ENCODE measurements at places on chromosomes 7 and 10.

GRCh38 chr7:157548691-157549303, 212.0 kb downstream of the DNAJB6 start:
- DNase-seq, result no peak

- peak; percentile 9 for DNase-seq
Measured at GRCh38 chr7:151808400-151809145, 68.3 kb downstream of the PRKAG2 start.

DNA sequence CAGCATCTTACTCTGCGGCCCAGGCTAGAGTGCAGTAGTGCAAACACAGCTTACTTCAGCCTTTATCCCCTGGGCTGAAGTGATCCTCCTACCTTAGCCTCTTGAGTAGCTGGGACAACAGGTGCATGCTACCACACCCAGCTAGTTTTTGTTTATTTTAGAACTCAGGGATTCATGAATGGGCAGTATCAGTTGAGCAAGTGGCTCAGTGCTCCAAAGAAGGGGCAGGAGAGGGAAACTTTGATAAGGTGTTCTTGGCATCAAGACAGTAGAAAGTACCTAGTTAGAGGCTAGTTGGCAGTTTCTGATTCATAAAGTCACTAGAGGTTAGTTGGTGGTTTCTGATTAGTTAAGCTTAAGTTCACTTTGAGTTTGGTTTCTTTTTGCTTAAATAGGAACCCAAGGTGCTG, 18.4 kb downstream of the TRIM24 start:
- no peak for DNase-seq

- peak; percentile 63 for DNase-seq
Measured at GRCh38 chr10:30413996-30414576, 19.9 kb upstream of the MAP3K8 start.

DNA sequence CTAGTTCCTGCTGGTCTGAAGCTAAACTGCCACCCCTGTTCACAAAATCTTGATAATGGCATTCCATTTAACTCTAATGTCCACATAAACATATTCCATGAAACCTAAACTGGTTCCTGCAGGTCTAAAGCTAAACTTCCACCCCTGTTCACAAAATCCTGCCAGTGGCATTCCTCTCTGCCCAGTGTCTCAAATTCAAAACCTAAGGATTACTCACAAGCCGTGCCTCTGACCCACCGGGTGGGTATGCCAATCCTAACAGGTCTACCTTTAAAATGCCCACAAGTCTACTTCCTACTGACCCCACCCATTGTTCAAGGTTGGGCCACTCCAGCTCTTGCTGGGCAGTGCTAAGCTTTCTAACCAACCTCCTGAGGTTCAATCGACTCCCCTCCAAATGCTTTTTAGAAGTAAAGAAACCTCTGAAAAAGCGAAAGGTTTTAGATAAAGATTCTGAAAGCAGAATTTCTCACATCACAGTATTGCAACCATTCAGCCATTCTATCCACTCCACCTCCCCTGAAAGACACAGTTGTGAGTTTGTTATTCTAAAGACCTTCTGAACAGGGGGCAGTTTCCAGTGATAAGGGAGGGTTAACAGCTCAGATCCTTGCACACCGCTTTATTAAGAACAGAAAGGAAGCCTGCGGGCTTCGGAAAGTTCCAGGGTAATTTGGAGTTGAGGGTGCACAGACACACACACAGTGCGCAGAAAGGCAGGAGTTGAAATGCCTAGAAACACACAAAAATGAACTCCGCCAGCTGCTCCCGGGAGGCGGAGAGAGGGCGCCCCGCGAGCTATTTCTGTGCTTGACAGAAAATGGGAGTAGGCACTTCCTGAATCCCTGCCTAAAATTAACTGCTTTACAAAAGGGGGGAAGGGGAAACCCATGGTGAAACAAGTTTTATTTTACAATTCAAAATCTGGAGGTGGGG, 87.7 kb downstream of the TNS3 start:
- peak; percentile 63 for DNase-seq

- DNase-seq, result no peak
Measured at GRCh38 chr7:155000795-155001194, 2.1 kb downstream of the PAXIP1 start.

- DNase-seq, result no peak
Measured at GRCh38 chr10:80708808-80709207, 171.1 kb downstream of the SH2D4B start.

- no peak for DNase-seq
Measured at GRCh38 chr7:13069841-13070240, 382.4 kb downstream of the ARL4A start.

GRCh38 chr10:60320666-60321065, 69.0 kb downstream of the ANK3 start:
- no peak for DNase-seq

- DNase-seq, result no peak
Measured at GRCh38 chr7:148849393-148850098, 34.5 kb downstream of the EZH2 start.

GRCh38 chr7:141480953-141481352, 70.3 kb upstream of the AGK start:
- no peak for DNase-seq

DNA sequence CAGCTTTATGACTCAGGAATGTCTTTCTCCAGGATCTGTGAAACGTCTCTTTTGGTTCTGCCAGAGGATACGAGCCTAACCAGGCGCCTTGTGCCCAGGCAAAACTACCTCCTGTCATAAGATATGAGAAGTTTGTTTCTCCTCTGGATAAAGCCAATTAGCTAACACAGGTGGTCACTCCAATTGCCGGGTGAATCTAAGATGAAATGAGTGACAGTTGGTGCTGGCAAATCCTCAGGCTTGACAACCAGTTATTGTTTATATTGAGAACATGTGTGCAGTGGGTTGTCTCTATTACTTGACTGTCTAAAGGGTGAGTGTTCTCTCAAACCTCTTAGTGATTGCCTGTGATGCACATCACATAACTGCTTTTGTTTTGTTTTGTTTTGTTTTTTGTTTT, 449.1 kb downstream of the XPNPEP1 start:
- DNase-seq, result no peak

GRCh38 chr7:115748123-115748738, 282.3 kb downstream of the TFEC start:
- DNase-seq, result peak; percentile 15

DNA sequence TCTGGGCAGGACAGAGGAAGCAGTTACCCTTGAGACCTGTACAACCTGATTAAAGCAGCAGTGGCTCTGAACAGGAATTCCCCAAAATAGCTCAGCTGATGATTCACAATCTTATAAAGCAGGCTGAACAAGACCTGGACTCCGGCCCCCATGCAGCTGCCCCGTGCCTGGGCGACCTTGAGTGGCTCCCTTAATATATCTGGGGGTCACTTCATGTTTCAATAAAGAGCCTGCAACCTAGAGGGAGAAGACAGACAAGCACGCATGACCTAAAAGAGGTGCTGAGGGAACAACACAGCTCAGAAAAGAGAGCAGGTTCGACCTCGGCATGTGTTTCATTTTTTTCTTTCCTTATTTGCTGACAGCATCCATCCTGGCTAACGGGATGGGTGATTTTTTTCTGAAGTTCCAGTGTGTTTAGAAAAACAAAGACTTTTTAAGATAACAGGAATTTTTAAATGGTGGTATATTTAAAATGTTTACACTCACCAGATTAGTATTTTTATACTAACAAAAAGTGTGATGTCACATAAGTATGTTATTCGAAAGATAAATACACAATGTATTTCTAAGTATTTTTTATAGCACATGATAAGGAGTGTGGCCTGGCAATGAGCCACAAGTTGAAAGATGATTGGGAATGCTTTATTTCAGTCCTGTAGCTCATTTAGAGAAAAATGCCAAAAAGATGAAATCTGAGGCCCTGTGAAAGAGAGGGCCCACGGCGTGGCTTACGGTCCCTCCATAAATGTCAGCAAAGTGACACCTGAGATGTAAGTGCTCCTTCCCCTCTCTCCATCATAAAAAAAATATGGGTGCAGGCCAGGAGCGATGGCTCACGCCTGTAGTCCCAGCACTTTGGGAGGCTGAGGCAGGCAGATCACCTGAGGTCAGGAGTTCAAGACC, 161.3 kb downstream of the SLIT1 start:
- peak; percentile 70 for DNase-seq

DNA sequence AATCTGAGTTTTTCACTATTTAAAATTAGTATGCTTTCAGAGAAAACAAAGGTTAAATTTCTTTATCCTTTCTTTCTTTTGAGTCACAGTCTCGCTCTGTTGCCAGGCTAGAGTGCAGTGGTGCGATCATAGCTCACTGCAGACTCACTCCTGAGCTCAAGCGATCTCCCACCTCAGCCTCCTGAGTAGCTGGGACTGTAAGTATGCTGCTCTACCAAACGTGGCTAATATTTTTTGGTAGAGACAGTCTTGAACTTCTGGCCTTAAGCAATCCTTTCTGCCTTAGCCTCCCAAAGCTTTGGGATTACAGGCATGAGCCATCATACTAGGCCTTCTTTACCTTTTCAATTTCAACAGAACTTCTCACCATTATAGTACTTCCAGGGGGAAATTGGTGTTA, 113.7 kb downstream of the TRIM24 start:
- no peak for DNase-seq

Data from fibroblast of skin of right quadriceps (primary cell).